NCI-H510A treated with DMSO at 0.1 percent for 48 hours (cell line): ENCODE measurements at places on chromosomes 6 and 20.

GRCh38 chr6:20680697-20681165, 146.5 kb downstream of the CDKAL1 start:
- no peak for DNase-seq

GRCh38 chr6:40611912-40612311, 24.7 kb upstream of the LRFN2 start:
- no peak for DNase-seq

DNA sequence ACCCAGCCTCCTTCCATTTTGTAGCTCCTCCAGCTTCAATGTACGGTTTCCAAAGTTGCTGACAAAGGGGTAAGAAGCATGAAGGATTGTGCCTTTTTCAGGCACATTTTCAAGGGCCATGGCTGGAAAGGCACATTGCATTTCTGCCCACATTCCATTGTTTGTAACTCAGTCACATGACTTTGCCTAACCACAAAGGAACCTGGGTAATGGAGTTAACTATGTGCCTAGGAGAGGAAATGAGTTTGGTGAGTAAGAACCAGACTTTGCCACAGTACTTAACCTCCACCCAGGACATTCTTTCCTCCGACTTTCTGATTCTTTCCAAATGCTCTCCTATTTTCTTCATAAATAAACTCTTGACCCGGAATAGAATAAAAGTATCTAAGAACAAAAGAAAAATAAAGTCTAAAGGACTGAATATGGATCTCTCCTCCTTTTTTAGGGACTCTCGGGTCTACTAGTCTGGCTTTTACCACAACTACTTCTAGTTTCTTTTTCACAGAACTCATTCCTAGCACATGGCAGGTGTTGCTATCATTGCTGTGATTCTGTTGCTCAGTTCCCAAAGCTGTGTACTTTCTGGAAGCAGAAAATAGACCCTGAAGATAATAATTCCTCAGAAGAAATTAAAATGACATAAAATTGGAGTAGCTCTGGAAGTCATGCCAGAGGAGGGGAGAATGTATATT, 81.5 kb upstream of the ISM1 start:
- no peak for DNase-seq

GRCh38 chr6:117288083-117288715, 22.8 kb downstream of the VGLL2 start:
- DNase-seq: no peak

- DNase-seq: no peak
Observed at GRCh38 chr6:157658301-157658700, 164.7 kb upstream of the SNX9 start.

- no peak for DNase-seq
Observed at GRCh38 chr6:22029171-22029570, 267.7 kb downstream of the PRL start.

DNA sequence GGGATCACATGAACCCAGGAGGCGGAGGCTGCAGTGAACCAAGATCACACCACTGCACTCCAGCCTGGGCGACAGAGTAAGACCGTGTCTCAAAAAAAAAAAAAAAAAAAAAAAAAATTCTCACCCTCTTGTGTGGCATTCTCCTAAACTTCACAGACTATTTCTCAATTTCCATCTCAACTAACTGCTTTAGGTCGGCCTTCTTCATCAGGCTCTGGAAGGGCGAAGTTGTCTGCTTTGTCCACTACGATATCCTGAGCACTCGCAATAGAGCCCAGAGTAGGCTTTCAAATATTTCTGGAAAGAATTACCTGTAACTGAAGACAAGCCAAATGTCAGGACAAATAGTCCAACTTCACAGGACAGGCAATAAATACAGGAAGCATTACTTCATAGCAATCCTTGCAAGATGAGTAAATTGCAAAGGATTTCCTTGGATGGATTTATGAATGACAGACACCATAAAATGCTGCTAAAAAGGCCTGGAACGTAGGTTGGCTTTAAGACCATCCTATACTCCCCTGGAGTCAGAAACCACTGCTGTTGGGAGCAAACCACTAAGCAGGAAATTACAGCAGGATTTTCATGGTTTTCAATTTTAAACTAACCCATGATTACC, 116.3 kb upstream of the SLC2A12 start:
- no peak for DNase-seq

DNA sequence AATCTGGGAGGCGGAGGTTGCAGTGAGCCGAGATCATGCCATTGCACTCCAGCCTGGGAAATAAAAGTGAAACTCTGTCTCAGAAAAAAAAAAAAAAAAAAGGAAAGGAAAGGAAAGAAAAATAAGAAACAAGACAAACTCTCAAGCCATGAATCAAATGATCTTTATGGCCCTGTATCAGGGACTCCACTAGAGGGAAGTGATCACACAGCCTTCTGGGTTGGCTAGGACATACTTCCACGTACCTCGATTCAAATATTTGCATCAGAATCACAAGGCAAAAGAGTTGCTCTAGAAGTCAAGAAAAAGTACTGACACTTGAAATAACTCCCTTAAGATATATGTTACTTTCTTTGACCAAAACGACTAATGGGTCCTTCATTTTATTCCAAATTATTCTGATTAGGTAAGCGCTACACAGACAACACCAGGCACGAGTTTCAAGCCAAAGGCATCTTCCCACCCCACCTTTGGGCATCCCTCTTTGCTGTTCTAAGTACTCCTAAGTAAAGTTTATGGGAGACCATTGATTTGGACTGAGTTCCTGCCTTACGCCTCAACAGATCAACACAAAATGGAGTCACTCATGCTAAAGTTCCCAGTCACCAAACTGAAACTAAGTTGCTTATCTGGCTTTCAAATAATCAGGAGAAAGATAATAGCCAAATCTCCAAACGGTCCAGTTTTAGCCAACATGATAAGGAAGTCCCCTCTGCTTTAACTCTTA, 77.5 kb upstream of the NT5E start:
- no peak for DNase-seq

DNA sequence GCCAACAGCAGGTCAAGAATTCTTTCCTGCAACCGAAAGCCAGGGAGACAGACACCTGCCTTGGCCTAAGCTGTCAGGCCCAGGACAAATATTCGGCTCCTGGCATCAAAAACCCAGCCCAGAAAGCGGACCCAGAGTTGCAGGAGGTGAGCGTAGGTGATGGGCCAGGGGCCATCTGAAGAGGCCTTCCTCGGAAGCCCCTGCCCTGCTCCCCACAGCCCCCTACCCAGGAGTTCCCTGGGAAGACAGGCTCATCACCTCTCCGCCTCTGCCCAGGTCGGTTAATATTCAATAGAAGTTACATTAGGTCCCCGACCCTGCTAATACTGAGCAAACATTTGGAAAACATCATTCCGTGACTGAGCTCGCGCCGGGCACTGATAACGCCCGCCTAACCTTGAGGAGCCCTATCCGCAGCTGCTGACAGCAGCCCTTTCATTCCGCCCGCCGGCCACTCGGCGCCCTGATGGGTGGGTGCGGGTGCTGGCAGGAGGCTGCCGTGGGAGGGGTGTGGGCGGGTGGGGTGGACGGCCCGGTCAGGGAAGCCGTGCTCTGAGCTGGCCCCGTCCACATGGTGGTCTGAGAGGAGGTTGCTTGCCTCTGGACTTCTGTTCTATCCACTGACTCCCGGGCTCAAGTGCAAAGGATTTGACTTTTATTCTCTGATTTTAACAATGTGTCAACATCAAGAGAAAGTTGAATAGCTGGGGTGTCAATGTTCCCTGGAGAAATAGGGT, 55.7 kb downstream of the HNF4A start:
- DNase-seq: no peak

DNA sequence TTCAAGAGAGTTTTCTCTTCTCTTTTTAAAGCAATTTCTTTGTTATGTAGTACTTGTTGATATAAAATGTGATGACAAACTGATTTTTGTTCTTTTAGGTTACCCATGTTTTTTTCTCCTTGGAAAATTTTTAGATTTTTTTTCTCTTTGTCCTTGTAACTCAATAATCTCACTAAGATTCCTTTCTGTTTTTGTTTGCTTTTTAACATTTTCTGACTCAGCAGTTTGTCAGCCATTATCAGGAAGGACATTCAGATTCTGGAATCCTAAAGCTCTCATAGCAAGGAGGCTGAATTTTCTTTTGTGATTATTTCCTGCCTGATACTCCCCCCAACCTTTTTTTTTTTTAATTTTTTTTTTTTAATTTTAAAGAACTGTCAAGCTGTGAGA, 75.2 kb upstream of the CITED2 start:
- DNase-seq: no peak

- DNase-seq: no peak
Observed at GRCh38 chr6:126764104-126764503, 354.4 kb upstream of the RSPO3 start.
